ENCODE measurements at places on chromosomes 7 and 10. TPM values are rescaled to one million over a fixed set of nuclear protein-coding genes. Genes with fewer than 3 reads are reported as not detected.

The HIP1 gene
- total RNA-seq, result 5.6 TPM

The ZP3 gene
- total RNA-seq, result 12.2 TPM

The IFIT2 gene
- 39.2 TPM for total RNA-seq

The PRKCQ gene
- 46.3 TPM for total RNA-seq

The FKBP6 gene
- total RNA-seq, result not detected

The PAPSS2 gene
- total RNA-seq, result 0.14 TPM

The RNF133 gene
- total RNA-seq, result not detected

The ZWINT gene
- total RNA-seq, result 69.5 TPM

The HOXA5 gene
- total RNA-seq, result not detected

The SYT15 gene
- 0.98 TPM for total RNA-seq

The ITGA8 gene
- not detected for total RNA-seq

The PLAU gene
- total RNA-seq, result 0.47 TPM

The OR6B1 gene
- total RNA-seq, result not detected
